Activated CD4-positive, alpha-beta T cell treated with anti-CD3 and anti-CD28 coated beads for 24 hours (primary cell): ENCODE measurements at places on chromosomes 6 and 20.

GRCh38 chr6:24353861-24354260 is 4.0 kb downstream of the DCDC2 start:
- DNase-seq: no peak

- DNase-seq: no peak
These were observed 415.1 kb downstream of the PLCB1 start for GRCh38 chr20:8547035-8547650.

GRCh38 chr6:155378724-155379123 is 64.4 kb upstream of the TFB1M start:
- no peak for DNase-seq

GRCh38 chr6:146753306-146753705 is 154.5 kb downstream of the ADGB start:
- DNase-seq: no peak

DNA sequence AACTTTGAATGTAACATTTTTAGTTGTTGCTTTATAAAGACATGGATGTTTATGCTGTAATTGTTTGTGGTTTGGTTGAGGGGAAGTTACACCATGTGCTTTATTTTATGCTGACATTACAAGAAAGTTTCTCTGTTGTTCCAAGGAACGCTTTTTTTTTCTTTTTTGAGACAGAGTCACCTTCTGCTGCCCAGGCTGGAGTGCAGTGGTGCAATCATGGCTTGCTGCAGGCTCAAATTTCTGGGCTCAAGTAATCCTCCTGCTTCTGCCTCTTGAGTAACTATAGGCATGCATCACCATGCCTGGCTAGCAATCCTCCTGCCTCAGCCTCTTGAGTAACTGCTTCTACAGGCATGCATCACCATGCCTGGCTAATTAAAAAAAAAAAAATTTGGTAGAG is 21.0 kb upstream of the IFNGR1 start:
- DNase-seq: no peak

DNA sequence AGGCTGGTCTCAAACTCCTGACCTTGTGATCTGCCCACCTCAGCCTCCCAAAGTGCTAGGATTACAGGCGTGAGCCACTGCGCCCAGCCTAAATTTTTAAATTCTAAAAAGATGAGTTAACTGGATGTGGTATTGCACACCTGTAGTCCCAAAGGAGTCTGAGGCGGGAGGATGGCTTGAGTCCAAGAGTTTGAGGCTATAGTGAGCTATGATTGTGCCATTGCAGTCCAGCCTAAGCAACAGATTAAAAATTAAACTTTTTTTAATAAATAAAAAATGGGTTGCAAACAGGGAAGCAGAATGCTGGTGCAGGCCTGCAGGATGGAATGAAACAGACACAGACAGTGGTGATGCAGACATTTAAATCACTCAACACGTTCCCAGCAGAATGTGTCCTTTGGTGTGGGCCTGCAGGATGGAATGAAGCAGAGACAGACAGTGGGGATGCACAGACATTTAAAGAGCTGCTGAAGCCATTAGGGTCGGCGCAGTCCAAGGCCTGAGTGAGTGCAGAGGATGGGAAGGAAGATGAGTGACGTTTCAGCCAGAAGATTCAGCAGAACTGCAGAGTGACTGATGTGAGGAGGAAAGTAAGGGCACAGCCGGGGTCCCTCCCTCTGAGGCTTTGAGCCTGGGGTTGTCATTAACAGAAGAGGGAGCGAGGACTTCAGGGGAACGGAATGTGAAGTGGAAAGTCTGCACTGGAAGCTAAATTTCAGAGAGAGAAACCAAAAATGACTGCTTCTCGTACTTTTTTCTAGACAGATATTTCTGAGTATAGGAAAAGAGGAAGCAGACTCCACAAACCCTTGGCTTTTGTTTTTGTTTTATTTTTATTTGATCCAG is 117.5 kb downstream of the RIN2 start:
- no peak for DNase-seq
